ENCODE measurements at places on chromosomes 7 and 10.

GRCh38 chr10:104437226-104437625, 83.6 kb downstream of the CFAP58 start:
- no peaks in the 10 kb centered on the region for H3K27me3 ChIP-seq
- no peak overlapping the region for H3K27ac ChIP-seq
- DNase-seq = no peak
- no peaks in the 10 kb centered on the region for H3K4me1 ChIP-seq
- H3K36me3 ChIP-seq = no peaks in the 10 kb centered on the region
- no peak overlapping the region for H3K4me3 ChIP-seq

GRCh38 chr7:151408839-151409666, 785 bp downstream of the WDR86 start:
- peak; percentile 83 for DNase-seq
- H3K4me1 ChIP-seq = peaks cover 12% of the 10 kb centered on the region
- H3K4me3 ChIP-seq = peak overlapping the region; percentile 92
- peaks cover 12% of the 10 kb centered on the region for H3K36me3 ChIP-seq
- no peaks in the 10 kb centered on the region for H3K27me3 ChIP-seq

DNA sequence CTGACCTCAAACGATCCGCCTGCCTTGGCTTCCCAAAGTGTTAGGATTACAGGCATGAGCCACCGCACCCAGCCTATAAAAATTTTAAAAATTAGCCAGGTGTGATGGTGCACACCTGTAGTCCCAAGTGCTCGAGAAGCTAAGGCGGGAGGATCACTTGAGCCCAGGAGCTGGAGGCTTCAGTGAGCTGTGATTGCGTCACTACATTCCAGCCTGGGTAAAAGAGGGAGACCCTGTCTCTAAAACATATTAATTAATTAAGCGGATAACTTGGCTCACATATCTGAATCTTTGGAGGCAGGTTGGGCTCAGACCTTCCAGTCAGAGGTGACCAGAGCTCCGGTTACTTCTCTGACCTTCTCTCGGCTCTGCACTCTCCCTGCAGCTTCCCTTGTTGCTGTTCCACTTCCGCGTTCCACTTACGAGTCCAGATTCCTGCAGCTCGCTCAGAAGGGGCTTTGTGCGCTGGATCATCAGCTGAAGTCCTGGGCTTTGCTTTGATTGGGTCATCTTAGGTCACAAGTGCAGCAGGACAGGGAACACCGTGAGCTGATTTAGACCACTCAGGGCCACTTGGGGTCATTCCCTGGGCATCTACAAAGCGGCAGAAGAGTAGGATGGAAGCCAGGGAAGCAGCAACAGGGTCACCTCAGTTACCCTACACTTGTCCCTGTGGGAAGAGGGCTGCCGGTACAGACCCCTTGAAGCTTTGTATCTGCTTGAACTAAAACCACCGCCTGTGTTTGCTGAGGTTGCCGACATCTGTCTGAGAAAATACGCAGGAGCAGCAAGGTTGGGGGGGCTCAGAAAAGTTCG, 2.0 kb upstream of the ARPC1B start:
- H3K4me3 ChIP-seq = no peak overlapping the region
- peaks cover 7% of the 10 kb centered on the region for H3K36me3 ChIP-seq
- H3K27me3 ChIP-seq = no peaks in the 10 kb centered on the region
- H3K4me1 ChIP-seq = no peaks in the 10 kb centered on the region
- DNase-seq = no peak
- H3K27ac ChIP-seq = no peak overlapping the region

DNA sequence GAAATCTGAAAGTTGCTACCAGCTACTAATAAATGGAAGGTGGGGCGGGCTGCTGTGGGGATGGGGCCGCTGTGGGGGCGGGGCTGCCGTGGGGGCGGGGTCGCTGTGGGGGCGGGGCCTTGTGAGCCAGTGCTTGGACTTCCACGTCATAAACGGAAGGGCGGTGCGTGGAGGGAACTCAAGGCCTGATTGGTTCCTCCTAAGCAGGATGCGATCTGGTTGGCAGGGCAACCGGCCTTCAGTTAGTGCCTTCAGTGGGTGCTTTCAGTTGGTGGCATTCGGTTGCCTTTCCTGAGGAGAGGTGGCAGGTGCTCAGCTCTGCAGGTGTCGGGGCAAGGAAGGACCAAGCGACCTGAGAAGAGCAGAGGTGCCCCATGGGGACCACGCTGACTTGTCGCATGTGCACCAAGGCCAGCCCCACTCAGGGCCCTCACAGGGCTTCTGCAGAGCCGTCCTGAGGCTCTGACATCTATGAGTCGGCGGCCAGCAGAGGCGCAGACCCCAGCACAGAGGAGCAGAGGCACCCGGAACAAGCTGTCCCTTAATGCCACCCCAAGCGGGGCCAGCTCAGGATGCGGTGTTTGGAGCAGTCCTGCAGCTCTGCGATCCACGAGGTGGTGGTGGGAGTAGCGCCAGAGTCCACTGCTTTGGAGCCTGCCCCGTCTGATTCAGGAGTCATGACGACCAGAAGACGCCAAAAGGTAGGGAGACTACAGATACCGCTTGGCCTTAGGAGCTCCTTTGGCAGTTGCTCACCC, 54.4 kb upstream of the PDSS1 start:
- peak; percentile 63 for DNase-seq
- no peak overlapping the region for H3K27ac ChIP-seq
- H3K27me3 ChIP-seq = no peaks in the 10 kb centered on the region
- H3K4me1 ChIP-seq = no peaks in the 10 kb centered on the region

GRCh38 chr10:10677479-10677878, 340.2 kb upstream of the CELF2 start:
- H3K36me3 ChIP-seq = no peaks in the 10 kb centered on the region
- H3K4me1 ChIP-seq = no peaks in the 10 kb centered on the region
- no peak overlapping the region for H3K4me3 ChIP-seq
- peak; percentile 91 for DNase-seq
- no peak overlapping the region for H3K27ac ChIP-seq
- no peaks in the 10 kb centered on the region for H3K27me3 ChIP-seq

GRCh38 chr10:70918851-70919530, 30.6 kb upstream of the PCBD1 start:
- H3K36me3 ChIP-seq = no peaks in the 10 kb centered on the region
- H3K4me1 ChIP-seq = no peaks in the 10 kb centered on the region
- no peak for DNase-seq
- H3K27me3 ChIP-seq = no peaks in the 10 kb centered on the region
- no peak overlapping the region for H3K27ac ChIP-seq
- no peak overlapping the region for H3K4me3 ChIP-seq

DNA sequence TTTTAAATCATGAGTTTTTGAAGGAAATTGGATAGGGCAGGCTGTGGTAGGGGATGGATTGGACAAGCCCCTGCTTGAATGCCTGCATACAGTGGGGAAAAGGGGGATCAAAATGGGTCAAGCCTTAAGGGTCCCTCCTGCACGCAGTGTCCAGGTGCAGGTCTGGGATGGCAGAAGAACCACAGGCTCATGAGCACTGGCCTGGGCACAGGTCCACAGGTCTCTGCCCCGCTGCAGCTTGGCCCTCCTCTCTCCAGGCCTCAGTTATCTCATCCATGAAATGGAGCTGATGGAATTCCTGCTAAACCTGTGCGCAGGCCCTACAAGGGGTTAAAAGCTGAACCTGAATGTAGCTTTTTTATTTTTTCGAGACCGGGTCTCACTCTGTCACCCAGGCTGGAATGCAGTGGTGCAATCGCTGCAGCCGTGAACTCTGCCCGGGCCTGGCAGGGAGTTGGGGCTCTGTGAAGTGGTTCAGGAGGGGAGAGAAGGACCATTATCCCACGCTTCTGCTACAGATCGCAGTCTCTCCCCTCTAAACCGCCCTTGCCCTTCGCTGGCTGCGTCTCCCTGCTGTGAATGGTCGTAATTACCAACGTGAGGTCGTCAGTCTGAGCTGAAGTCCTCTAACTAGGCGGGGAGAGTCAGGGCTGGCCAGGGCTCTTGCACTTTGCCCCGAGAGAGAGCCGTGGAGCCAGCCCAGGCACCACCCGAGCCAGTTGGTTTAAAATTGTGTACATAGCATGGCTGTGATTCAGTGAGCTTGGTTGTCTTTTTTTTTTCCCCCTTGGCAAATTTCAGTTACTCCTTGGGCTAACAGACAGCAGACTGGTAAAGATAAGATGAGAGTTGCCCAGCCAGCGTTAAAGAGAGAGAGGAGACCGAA, 77.5 kb upstream of the GTF2I start:
- H3K4me1 ChIP-seq = peaks cover 5% of the 10 kb centered on the region
- H3K27me3 ChIP-seq = no peaks in the 10 kb centered on the region
- H3K4me3 ChIP-seq = no peak overlapping the region
- peaks cover 38% of the 10 kb centered on the region for H3K36me3 ChIP-seq
- H3K27ac ChIP-seq = peak overlapping the region; percentile 36
- peak; percentile 58 for DNase-seq

GRCh38 chr7:155660758-155661093, 16.3 kb downstream of the RBM33 start:
- peaks cover 18% of the 10 kb centered on the region for H3K36me3 ChIP-seq
- H3K27ac ChIP-seq = no peak overlapping the region
- no peak overlapping the region for H3K4me3 ChIP-seq
- H3K4me1 ChIP-seq = no peaks in the 10 kb centered on the region
- no peaks in the 10 kb centered on the region for H3K27me3 ChIP-seq

DNA sequence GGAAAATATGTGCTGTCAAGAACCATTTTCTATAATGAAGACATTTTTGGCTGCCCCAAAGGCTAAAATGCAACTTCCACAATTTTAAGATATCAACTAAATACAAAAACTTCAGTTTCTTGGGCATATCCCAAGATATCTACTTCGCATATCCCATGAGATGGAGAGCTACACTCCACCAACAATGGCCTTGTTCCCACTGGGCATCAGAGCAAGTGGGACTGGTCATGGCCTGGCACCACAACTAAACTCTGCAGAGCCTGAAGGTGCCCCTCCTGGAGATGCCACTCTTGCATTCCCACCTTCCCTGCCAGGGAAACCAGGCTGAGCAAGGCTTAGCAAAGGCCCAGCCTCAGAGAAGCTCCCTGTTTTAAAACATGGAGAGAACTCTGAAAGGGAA, 75.8 kb upstream of the LRRC17 start:
- no peak overlapping the region for H3K27ac ChIP-seq
- H3K36me3 ChIP-seq = no peaks in the 10 kb centered on the region
